ENCODE measurements at places on chromosomes 3 and 15. TPM values are rescaled to one million over a fixed set of nuclear protein-coding genes. Genes with fewer than 3 reads are reported as not detected.

The GP5 gene
- total RNA-seq, result 0.42 TPM

DNA sequence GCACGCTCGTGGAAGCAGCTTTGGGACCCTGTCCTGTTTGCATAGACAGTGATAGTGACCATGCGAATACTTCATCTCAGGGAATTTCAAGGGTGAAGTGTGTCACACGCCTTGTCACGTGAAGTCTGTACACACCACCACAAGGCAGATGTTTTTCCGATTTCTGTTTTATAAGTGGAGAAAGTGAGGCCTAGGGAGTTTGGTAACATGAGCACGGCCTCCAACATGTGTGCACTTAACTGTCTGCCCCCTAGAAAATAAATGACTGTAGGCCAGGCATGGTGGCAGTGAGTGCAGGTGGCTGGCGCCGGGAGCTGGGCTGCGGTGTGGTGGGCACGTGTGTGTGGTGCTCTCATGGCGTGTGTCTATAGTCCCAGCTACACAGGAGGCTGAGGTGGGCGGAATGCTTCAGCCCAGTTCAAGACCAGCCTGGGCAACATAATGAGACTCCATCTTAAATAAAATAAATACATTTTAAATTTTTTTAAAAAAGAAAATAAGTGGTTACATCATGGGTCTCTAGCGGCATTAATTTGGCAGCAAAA, 42.0 kb downstream of the WHAMM start:
- H3K4me1 ChIP-seq, result no peaks in the 10 kb centered on the region
- no peak overlapping the region for H3K27ac ChIP-seq
- H3K27me3 ChIP-seq, result no peaks in the 10 kb centered on the region
- H3K36me3 ChIP-seq, result no peaks in the 10 kb centered on the region
- no peak for DNase-seq

The GUCA1C gene
- total RNA-seq, result not detected

GRCh38 chr3:47012342-47013230, 33.1 kb downstream of the NBEAL2 start:
- H3K36me3 ChIP-seq, result peaks cover 17% of the 10 kb centered on the region
- DNase-seq, result no peak
- H3K27me3 ChIP-seq, result no peaks in the 10 kb centered on the region
- peaks cover 11% of the 10 kb centered on the region for H3K4me1 ChIP-seq
- H3K4me3 ChIP-seq, result no peak overlapping the region
- no peak overlapping the region for H3K27ac ChIP-seq

The SEMA3G gene
- total RNA-seq, result 0.16 TPM

DNA sequence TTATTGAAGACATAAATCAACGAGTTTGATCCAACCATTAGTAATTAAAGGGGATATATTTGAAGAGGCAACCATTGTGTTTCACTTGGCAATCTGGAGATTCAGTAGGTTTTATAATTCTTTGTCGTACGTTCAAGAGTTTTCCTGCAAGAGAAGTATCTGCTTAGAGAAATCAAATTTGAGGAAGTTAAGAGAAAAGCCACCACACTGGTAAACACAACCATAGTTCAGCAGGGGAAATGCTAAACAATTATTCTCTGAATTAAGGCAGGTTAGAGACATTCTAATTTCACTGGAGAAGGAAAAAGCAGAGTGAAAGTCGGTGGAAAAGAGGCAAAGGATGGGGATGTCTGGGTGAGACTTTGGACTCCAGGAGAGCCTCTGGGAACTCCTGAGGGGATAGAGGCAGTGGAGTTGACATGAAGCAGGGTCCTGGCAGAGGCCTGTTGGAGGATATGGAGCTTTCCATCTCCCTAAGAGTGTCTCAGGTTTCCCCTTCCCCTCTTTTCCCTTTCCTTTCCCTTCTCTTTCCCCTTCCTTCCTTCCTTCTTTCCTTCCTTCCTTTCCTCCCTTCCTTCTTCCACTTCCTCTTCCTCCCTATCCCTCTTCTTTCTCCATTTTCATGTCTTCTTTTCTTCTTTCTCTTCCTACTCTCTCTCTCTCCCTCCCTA, 26.5 kb downstream of the SPINK8 start:
- no peak overlapping the region for H3K4me3 ChIP-seq
- no peaks in the 10 kb centered on the region for H3K36me3 ChIP-seq
- H3K27ac ChIP-seq, result no peak overlapping the region
- H3K27me3 ChIP-seq, result no peaks in the 10 kb centered on the region

DNA sequence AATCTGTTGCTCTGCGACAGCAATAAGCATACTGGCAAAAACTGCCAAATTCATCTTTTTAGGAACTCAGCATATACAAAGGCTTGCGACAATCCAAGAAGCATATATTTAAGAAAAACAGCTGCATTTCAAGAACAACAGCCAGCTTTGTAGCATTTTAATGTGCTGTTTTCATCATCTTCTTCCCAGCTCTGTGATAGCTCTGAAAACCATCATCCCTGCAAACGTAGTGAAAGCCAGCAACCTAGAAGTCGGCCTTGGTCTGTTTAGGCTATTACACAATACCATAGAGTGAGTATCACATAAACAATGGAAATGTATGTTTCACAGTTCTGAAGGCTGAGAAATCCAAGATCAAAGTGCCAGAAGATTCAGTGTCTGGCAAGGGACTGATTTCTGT, 187.5 kb downstream of the NAALADL2 start:
- no peak for DNase-seq
- H3K4me3 ChIP-seq, result no peak overlapping the region
- no peak overlapping the region for H3K27ac ChIP-seq
- H3K27me3 ChIP-seq, result no peaks in the 10 kb centered on the region
- H3K4me1 ChIP-seq, result no peaks in the 10 kb centered on the region

- H3K36me3 ChIP-seq, result no peaks in the 10 kb centered on the region
- no peaks in the 10 kb centered on the region for H3K27me3 ChIP-seq
- no peak overlapping the region for H3K27ac ChIP-seq
- no peaks in the 10 kb centered on the region for H3K4me1 ChIP-seq
Observed at GRCh38 chr3:178310949-178311348, 225.3 kb upstream of the KCNMB2 start.

The C3orf85 gene
- total RNA-seq, result not detected

DNA sequence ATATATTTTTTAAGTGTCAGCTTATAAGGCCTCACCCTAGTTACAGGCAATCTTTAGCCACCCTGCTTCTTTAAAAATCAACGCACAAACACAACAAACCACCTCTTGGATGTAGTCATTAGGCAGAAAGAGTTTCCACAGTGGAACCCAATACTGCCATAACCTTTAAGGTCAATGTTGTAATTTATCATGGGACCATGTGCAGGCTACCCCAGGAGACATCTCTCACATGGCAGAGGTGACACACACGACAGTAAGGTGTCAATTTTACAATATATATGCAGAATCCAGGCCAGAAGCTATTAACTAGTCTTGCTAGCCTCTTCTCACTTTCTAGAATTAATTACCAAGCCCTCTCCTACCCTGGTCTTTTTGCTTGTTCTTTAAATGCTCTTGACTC, 336.5 kb downstream of the MAGI1 start:
- no peaks in the 10 kb centered on the region for H3K27me3 ChIP-seq
- H3K36me3 ChIP-seq, result no peaks in the 10 kb centered on the region
- no peaks in the 10 kb centered on the region for H3K4me1 ChIP-seq
- H3K27ac ChIP-seq, result no peak overlapping the region

DNA sequence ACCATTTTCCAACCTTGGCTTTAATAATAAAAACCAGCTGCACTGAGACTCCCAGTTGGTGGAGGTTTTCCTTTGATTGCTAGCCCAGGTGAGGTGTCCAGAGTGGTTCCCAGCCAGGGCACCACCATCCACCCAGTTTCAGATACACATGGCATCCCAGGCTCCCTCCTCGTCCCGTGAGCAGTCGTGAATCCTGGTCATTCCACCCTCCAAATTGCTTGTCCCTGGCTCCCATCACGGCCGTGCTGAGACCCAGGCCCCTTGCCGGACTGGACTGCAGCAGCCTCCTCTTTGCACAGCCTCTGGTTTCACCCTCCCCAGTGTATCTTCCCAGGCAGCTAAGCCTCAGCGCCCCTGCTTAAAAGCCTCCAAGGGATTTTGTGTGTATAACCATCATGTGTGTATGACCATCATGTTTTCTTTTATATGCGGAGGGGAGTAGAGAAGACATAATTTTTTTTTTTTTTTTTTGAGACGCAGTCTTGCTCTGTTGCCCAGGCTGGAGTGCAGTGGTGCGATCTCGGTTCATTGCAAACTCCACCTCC, 106.3 kb downstream of the ETFA start:
- no peak overlapping the region for H3K27ac ChIP-seq
- H3K27me3 ChIP-seq, result no peaks in the 10 kb centered on the region
- DNase-seq, result no peak
- H3K4me3 ChIP-seq, result no peak overlapping the region

The FOXP1 gene
- total RNA-seq, result 147 TPM

DNA sequence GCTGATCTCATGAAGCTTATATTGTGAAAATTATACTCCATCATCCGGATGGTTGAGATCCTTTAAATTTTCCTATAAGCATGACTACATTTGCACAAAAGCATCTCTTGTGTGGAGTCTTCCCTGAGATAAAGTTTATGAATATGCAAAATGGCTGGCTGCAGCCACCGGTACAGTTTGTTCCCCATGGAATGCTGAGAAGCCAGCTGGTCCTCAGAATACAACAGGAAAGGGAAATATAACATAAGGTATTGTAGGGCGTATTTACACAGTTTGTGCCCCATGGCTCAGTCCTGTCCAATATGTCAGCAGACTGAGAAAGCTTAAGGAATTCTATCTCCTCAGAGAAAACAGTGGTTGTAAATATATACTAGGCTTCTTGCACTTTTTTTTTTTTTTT, 468.6 kb downstream of the CNTN6 start:
- H3K4me1 ChIP-seq, result no peaks in the 10 kb centered on the region
- no peak for DNase-seq
- no peaks in the 10 kb centered on the region for H3K36me3 ChIP-seq
- no peak overlapping the region for H3K27ac ChIP-seq
- no peaks in the 10 kb centered on the region for H3K27me3 ChIP-seq

DNA sequence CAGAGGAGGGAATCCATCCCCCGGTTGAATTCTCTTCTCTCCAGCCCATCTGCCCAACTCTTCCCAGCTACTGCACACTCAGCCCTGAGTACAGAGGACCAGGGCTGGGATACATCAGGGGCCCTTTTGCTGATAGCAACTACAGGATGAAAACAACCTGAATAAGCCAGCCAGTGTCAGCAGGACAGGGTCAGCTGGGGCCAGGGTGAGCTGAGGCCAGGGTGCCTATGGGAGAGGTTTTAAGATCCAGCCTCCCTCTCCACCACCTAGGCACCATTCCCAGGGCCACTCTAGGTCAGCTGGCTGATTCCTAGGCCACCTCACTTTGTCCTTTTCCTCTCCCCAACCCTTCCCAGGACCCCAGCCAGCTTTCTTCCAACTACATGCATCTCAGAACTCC, 83.8 kb downstream of the MRPL46 start:
- H3K27ac ChIP-seq, result no peak overlapping the region
- no peaks in the 10 kb centered on the region for H3K4me1 ChIP-seq
- H3K4me3 ChIP-seq, result no peak overlapping the region
- no peak for DNase-seq

DNA sequence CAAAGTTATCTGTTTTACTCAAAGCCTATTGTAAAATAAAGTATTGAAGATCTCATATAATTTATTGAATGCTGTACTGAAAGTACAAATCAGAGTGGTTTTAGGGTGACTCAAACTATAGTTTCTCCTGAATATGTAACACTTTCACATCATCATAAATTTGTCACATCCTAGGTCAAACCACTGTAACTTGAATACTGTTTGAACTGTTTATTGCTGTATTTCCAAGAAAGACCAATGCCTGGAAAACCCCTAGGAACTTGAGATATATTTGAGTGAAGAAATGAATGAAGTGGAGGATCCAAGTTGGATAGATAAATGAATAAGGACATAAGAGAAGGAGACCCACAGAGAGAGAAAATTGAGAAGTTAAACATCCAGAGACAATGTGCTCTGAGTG, 348.2 kb downstream of the GRM7 start:
- H3K4me3 ChIP-seq, result no peak overlapping the region
- H3K27me3 ChIP-seq, result no peaks in the 10 kb centered on the region
- H3K4me1 ChIP-seq, result no peaks in the 10 kb centered on the region
- no peaks in the 10 kb centered on the region for H3K36me3 ChIP-seq
- no peak for DNase-seq
- no peak overlapping the region for H3K27ac ChIP-seq

The HIGD2B gene
- 0.33 TPM for total RNA-seq

The CFAP44 gene
- 3.9 TPM for total RNA-seq

The CFAP91 gene
- 0.64 TPM for total RNA-seq

The PLAAT1 gene
- total RNA-seq, result not detected

DNA sequence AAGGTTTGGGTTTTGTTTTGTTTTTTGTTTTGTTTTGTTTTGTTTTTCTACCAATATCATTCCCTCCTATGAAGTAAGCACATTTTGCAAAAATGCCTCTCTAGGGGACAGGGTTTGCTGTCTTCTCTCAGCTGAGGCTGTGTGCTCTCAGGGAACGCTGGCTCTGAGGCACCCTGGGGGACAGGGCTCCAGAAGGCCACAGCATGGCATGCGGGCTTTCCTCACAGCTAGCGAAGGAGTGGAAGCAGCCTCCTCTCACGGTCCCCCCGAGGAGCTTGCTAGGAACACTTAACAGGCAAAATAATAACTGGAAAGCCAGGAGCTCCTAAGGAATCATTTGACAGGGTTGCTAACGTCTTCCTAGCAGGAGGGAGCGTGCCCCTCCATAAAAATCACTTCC, 227.7 kb upstream of the ST8SIA2 start:
- no peak for DNase-seq
- H3K4me1 ChIP-seq, result no peaks in the 10 kb centered on the region
- no peaks in the 10 kb centered on the region for H3K27me3 ChIP-seq
- no peak overlapping the region for H3K27ac ChIP-seq
- H3K4me3 ChIP-seq, result no peak overlapping the region

The GADL1 gene
- not detected for total RNA-seq

DNA sequence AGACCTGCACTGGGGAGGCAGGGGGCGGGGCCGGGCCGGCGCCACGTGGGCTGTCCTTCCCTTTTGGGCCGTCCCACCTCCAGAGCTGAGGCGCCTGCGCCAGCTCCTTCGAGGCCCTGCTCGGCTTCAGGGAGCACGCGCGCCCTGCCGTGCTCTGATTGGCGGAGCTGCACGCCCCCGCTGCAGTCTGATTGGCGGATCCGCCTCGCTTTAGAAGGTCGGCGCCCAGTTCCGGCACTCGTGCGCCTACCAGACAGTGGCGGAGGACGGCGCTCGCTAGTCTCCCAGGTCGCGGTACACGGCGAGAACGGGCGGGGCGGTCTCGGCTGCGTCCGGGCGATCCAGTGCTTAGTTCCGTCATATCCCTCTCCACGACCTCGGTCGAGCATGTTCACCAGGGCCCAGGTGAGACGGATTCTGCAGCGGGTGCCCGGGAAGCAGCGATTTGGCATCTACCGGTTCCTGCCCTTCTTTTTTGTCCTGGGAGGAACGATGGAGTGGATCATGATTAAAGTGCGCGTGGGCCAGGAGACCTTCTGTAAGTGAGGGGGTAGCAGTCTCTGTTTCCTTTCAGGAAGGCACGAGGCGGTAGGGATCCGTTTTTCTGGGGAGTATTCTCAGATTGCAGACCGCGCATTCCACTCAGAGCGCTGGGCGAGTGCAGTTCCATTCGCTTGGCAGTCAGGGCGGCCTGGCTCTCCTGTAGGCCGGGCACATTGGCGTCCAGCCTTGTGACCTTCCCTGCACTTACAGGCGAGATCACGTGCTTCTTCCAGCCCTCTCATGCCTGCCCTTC, at the start of gene UQCC5:
UQCC5 (plus strand) TSS at position 237 of the 796 bp plus-strand sequence; CDS start at position 388, 151 bp downstream.
- peak; percentile 95 for DNase-seq
- peaks cover 30% of the 10 kb centered on the region for H3K4me1 ChIP-seq
- H3K36me3 ChIP-seq, result no peaks in the 10 kb centered on the region
- H3K4me3 ChIP-seq, result peak within 1 kb of the TSS; percentile 96

All from CD8-positive, alpha-beta memory T cell (primary cell).